ENCODE measurements at places on chromosomes 12 and 14. TPM values are rescaled to one million over a fixed set of nuclear protein-coding genes. Genes with fewer than 3 reads are reported as not detected.
A peak's percentile ranks its signal among the peaks of the same experiment; 100 is the strongest.

DNA sequence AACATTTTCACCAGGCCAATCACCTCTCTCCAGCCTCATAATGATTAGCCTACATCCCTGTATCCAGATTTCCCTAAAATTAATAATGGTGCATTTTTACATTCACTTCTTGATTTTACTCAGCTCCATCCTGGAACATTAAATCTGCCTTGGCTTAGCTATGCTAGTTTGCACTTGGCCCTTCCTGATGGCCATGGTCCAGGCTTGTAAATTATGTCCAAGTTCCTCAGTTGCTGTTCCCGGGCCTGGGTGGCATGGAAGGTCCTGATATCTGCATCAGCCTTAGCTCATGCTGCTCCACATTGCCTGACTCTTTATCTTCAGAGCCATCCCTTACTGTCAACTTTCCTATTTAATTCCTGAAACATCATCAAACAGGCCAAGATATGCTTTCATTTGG lies 11.1 kb upstream of the METTL17 start:
- H3K27me3 ChIP-seq: no peaks in the 10 kb centered on the region
- H3K4me1 ChIP-seq: no peaks in the 10 kb centered on the region
- H3K27ac ChIP-seq: no peak overlapping the region

DNA sequence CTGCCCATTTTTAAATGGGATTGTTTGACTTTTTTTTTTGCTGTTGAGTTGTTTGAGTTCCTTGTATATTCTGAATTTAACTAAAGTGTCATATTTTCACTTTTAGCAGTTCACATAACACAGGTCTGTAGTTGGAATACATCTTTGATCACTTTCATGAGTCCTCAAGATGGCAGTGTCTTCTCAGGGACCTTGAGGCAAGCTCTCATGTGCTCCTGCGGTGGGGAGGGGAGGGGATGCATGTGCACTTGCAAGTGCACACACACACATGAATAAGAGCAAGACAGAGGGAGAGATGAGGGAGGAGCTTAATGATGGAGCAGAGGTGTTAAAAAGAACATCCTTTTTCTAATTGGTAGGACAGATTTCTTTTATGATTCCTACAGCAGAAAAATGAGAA lies 291.4 kb upstream of the OR4E1 start:
- no peak overlapping the region for H3K27ac ChIP-seq
- no peaks in the 10 kb centered on the region for H3K4me1 ChIP-seq
- no peaks in the 10 kb centered on the region for H3K27me3 ChIP-seq
- DNase-seq: no peak
- no peaks in the 10 kb centered on the region for H3K36me3 ChIP-seq
- no peak overlapping the region for H3K4me3 ChIP-seq

DNA sequence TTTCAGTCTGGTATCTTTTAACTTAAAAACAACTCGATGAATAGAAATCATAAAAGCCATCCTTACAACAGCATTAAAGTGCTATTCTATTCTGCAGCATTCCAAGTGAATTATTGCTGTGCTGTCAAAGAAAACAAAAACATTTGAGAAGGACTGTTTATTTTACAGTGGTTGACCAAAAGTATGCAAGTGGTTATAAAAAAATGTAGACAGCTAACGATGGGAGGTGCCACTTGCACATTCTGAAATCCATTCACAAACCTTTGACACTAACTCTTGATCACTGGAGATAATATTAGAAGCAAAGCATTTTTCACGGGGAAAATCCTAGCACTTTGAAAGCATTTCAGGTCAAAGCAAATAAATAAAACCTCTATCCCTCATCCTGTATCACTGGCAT lies 55.6 kb downstream of the HMGA2 start:
- DNase-seq: no peak
- H3K36me3 ChIP-seq: no peaks in the 10 kb centered on the region
- peaks cover 16% of the 10 kb centered on the region for H3K4me1 ChIP-seq
- H3K4me3 ChIP-seq: no peak overlapping the region
- no peak overlapping the region for H3K27ac ChIP-seq

DNA sequence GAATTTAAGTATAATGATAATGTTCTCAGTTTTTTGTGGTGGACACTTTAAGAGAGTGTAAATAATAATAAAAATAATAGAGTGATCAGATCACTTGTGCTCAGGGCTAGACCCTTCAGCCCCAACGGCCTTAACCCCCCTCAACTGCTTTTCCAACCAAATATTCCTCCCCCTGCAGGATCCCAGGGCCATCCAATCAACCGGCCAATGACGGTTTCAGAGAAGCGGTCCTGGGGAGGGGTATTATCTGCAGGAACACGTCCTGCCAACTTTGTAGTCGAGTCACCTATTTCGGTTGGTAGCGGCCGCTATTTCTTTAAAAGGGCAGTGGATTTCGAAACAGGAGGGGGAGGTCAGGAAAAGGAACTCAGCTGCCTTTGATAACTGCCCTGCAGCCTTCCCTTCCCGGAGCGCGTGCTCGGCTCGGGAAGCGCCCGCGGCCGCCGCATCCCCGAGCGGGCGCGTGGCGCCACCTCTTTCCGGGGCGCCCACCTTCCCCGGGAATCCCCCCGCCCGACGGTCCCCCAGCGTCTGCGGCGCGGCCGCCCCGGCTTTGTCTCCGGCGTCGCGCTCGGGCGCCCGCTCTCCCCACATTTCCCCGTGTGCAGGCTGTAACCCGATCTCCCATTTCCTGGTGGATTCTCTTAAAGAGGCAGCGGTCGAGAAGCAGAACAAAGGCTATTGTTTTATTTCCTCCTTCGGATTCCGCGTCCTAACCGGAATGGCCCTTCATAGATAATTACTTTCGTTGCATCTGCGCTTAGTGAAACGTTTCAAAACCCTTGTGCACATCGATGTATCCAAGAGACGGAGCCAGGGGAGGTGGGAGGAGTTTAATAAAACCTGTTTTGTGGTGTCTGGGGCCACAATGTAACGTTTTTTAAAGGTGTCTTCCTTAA lies 711 bp upstream of the ETV6 start:
- DNase-seq: peak; percentile 75
- peaks cover 31% of the 10 kb centered on the region for H3K4me1 ChIP-seq
- H3K27me3 ChIP-seq: no peaks in the 10 kb centered on the region
- H3K36me3 ChIP-seq: no peaks in the 10 kb centered on the region
- H3K27ac ChIP-seq: peak overlapping the region; percentile 91

- no peaks in the 10 kb centered on the region for H3K36me3 ChIP-seq
- DNase-seq: peak; percentile 50
- peaks cover 36% of the 10 kb centered on the region for H3K27me3 ChIP-seq
- no peak overlapping the region for H3K27ac ChIP-seq
- peak overlapping the region; percentile 68 for H3K4me3 ChIP-seq
These were observed 4.4 kb upstream of the NPAS3 start for GRCh38 chr14:32934073-32934880.

- no peak for DNase-seq
- H3K4me3 ChIP-seq: no peak overlapping the region
- no peaks in the 10 kb centered on the region for H3K27me3 ChIP-seq
- H3K36me3 ChIP-seq: peaks cover 3% of the 10 kb centered on the region
- H3K4me1 ChIP-seq: peaks cover 33% of the 10 kb centered on the region
- peak overlapping the region; percentile 53 for H3K27ac ChIP-seq
These were observed 110.9 kb upstream of the DNM1L start for GRCh38 chr12:32568228-32568627.

DNA sequence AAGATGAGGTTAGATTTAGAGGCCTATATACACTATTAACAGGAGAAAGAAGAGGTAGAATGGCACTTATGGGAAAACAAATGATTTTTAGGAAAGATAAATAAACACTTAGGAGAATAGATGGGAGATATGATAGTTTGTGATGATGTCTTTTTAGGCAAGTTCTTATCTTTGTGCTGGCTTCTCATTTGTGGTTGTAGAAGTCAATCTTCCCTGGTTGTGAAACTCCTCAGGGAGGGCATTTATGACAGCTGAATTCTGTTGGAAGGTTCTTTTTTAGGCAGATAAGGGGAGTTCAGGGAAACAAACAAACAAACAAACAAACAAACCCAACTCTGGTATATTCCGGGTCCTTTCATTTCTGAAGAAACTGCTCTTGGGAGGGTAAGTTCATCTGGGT lies 311.8 kb downstream of the AEBP2 start:
- H3K4me1 ChIP-seq: no peaks in the 10 kb centered on the region
- DNase-seq: no peak
- H3K36me3 ChIP-seq: no peaks in the 10 kb centered on the region
- no peak overlapping the region for H3K27ac ChIP-seq
- no peak overlapping the region for H3K4me3 ChIP-seq
- no peaks in the 10 kb centered on the region for H3K27me3 ChIP-seq

- DNase-seq: peak; percentile 69
- H3K36me3 ChIP-seq: no peaks in the 10 kb centered on the region
- H3K4me1 ChIP-seq: no peaks in the 10 kb centered on the region
- H3K27ac ChIP-seq: no peak overlapping the region
- no peak overlapping the region for H3K4me3 ChIP-seq
These were observed 30.2 kb downstream of the PEX5 start for GRCh38 chr12:7219599-7220243.

DNA sequence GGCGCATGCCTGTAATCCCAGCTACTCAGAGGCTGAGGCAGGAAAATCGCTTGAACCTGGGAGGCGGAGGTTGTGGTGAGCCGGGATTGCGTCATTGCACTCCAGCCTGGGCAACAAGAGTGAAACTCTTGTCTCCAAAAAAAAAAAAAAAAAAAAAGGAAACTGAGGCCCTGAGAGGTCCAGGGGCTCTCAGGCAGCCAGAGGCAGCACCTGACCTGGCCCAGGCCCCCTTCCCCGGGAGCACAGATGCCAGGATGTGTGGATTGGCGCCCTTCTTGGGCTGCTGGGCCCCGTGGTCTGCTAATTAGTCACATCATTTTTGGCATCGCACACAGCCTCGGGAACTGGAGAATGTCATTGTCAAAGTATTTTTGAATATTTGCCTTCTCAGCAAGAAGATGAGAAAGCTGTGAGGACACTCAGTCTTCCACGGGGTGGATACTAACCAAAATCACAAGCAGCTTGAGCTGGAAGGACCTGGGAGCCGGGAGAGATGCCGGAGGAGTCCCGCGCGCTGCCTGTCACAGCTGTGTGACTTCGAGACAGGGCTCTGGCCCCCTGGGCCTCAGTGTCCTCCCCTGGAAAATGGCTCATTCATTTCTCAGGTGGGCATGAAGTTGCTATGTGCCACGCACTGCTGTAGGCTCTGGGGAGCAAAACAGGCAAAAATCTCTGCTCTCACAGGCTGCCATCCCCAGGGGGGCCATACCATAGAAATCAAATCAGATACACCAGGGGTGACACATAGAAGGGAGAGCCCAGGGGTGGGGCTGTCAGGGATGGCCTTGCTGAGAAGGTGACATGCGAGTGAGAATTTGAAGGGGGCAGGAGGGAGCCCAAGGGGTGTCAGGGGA lies 12.5 kb upstream of the RCOR1 start:
- H3K4me3 ChIP-seq: no peak overlapping the region
- no peaks in the 10 kb centered on the region for H3K36me3 ChIP-seq
- no peak overlapping the region for H3K27ac ChIP-seq
- no peaks in the 10 kb centered on the region for H3K27me3 ChIP-seq
- no peaks in the 10 kb centered on the region for H3K4me1 ChIP-seq

GRCh38 chr12:78406828-78407227 lies 457.7 kb upstream of the SYT1 start:
- DNase-seq: no peak
- no peaks in the 10 kb centered on the region for H3K36me3 ChIP-seq
- no peak overlapping the region for H3K4me3 ChIP-seq
- H3K27ac ChIP-seq: no peak overlapping the region
- H3K4me1 ChIP-seq: no peaks in the 10 kb centered on the region

- no peak overlapping the region for H3K4me3 ChIP-seq
- no peak overlapping the region for H3K27ac ChIP-seq
- no peaks in the 10 kb centered on the region for H3K36me3 ChIP-seq
- DNase-seq: no peak
These were observed 23.8 kb downstream of the MMP17 start for GRCh38 chr12:131851741-131852550.

- no peak for DNase-seq
- H3K27ac ChIP-seq: no peak overlapping the region
- H3K4me1 ChIP-seq: no peaks in the 10 kb centered on the region
- H3K4me3 ChIP-seq: no peak overlapping the region
These were observed 141.7 kb downstream of the SYT1 start for GRCh38 chr12:79006306-79006705.

GRCh38 chr14:64387232-64387781 lies 846 bp upstream of the MTHFD1 start:
- H3K4me3 ChIP-seq: peak overlapping the region; percentile 89
- no peak for DNase-seq
- H3K4me1 ChIP-seq: peaks cover 22% of the 10 kb centered on the region
- peak overlapping the region; percentile 87 for H3K27ac ChIP-seq
- H3K36me3 ChIP-seq: peaks cover 14% of the 10 kb centered on the region

DNA sequence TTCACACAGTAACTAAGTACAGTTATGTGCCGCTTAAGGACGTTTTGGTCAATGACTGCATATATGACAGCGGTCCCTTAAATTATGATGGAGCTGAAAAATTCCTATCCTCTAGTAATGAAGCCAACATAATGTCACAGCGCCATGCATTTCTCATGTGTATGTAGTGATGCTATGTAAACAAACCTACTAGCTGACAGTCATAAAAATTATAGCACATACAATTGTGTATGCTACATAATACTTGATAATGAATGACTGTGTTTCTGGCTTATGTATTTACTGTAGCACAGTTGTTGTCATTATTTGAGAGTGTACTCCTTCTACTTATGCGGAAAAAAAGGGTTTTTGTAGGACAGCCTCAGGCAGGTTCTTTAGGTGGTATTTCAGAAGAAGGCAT lies 99.7 kb downstream of the DACT1 start:
- H3K27ac ChIP-seq: no peak overlapping the region
- H3K36me3 ChIP-seq: no peaks in the 10 kb centered on the region
- no peak overlapping the region for H3K4me3 ChIP-seq
- no peak for DNase-seq
- no peaks in the 10 kb centered on the region for H3K27me3 ChIP-seq

GRCh38 chr12:28027328-28027727 lies 54.8 kb upstream of the PTHLH start:
- no peak overlapping the region for H3K27ac ChIP-seq
- H3K4me1 ChIP-seq: no peaks in the 10 kb centered on the region
- no peaks in the 10 kb centered on the region for H3K27me3 ChIP-seq
- H3K36me3 ChIP-seq: no peaks in the 10 kb centered on the region
- no peak overlapping the region for H3K4me3 ChIP-seq
- DNase-seq: no peak

DNA sequence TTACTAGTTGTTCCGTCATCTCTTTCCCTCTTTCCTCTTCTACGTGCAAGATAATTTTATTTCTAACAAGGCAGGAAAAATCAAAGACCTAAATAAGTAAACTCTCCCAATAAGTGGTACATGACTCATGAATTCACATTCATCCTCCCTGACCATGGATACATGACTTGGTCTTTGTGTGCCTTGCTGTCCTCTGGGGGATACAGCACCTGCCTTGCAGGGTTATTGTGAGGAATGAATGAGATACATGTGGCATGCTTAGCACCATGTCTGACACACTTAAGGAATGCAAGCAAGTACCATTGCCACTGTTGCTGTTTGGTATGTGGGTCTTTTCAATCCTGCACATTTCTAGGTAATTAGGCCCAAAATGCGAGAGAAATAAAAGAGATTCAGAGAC lies 208.4 kb downstream of the DPF3 start:
- DNase-seq: no peak
- no peaks in the 10 kb centered on the region for H3K27me3 ChIP-seq
- peaks cover 10% of the 10 kb centered on the region for H3K4me1 ChIP-seq
- H3K27ac ChIP-seq: peak overlapping the region; percentile 57
- no peak overlapping the region for H3K4me3 ChIP-seq

- no peaks in the 10 kb centered on the region for H3K27me3 ChIP-seq
- H3K36me3 ChIP-seq: peaks cover 68% of the 10 kb centered on the region
- H3K4me1 ChIP-seq: no peaks in the 10 kb centered on the region
- no peak for DNase-seq
- H3K27ac ChIP-seq: no peak overlapping the region
These were observed 9.7 kb downstream of the TOX4 start for GRCh38 chr14:21486640-21487087.

Gene SENP1
- 6.3 TPM for total RNA-seq

Gene DACT1
- 1.3 TPM for total RNA-seq

Gene RBM25
- 37.6 TPM for total RNA-seq

Gene C12orf60
- 1.1 TPM for total RNA-seq

Gene POTEG
- total RNA-seq: not detected

Gene OR4L1
- total RNA-seq: not detected

Gene BATF
- total RNA-seq: 0.77 TPM

Measured in psoas muscle (tissue), 8 donors.